ENCODE measurements at places on chromosomes 3 and 15. TPM values are rescaled to one million over a fixed set of nuclear protein-coding genes. Genes with fewer than 3 reads are reported as not detected.

DNA sequence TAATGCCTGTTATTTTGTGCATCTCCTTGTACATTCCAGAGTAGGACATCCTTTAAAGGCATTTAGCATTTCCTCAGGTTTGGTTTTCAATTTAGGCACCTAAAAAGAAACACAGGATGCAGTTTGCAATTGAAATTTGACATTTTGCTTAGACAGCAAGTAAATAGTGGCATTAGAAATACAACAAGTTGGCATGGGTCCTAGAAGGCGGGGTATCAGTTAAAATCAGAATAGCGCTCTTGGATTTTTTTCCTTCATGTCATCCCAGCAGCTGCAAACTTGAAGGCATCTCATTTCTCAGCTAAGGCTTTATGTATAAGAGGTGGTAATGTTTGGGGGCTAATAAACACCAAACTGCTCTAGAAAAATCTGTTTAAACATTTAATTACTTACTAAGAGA is 47.5 kb upstream of the SKOR1 start:
- DNase-seq = no peak

DNA sequence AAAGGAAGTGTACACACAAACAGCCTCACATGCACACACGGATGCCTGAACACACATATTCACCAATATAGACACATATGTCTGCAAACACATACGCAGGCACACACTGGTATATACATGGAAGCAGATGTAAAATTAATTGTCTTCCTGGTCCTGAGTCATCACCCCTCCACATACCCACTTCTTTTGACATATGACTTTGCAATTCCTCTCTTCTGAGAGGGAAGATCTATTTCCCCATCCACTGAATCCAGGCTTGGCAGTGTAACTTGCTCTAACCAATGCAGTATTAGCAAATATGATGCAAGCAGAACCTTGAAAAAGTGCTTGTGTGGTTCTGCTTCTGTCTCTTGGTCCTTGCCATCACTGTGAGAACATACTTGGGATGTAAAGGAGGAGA is 76.8 kb upstream of the HRH1 start:
- DNase-seq = no peak

DNA sequence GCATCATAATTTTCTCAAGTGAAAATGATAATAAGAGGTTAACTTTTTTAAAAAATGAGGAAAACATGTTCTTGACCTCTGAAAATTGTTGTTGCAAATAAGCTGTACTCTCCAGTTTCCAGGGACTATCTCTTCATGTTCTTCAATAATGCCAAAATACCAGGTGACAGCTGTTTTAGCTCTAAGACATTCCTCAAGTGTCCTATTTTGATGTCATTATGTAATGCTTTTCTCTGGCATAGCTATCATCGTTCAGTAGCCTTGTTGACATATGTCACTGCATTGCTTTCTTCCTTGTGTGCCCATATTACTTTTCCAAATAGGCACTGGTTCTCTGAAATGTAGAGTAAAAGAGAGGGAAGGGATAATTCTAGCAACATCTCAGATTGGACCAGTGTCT is 5.7 kb upstream of the FILIP1L start:
- no peak for DNase-seq

AADAC gene
- 0.13 TPM for total RNA-seq

GRCh38 chr3:188578576-188579363 is 424.8 kb downstream of the LPP start:
- DNase-seq = no peak

DNA sequence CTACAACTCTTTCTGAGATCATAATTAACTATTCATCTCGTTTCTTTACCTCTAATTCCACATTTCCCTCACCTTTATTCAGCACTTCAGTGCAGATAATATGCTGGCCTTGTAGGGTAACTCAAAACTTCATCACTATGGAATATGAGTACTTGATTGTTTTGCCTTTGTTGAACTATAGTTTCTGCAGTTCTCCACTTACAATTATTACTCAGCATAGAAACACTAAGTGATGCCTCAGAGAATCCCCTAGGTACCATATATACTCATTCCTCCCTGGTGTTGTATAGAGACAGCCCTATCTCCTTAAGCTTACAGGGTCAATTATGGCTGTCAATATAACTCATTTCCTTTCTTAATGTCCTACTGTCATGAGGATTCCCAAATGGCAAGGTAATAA is 380.6 kb upstream of the RBMS3 start:
- DNase-seq = no peak

- no peak for DNase-seq
Measured at GRCh38 chr3:14812196-14812790, 6.5 kb upstream of the FGD5 start.

DNA sequence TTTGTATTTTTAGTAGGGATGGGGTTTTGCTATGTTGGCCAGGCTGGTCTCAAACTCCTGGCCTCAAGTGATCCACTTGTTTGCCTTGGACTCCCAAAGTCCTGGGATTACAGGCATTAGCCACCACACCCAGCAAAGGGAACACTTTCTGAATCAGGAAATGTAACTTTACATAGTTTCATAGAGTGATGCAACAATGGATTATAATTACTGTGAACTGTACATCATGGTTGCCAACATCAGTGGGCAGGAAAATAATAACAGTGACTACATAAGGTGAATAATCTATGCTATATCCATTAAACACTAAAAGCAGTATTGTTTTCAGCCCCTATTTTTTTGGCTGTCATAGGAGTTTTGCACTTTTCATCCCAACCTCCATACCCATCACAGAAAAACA is 5.0 kb upstream of the KPNA1 start:
- no peak for DNase-seq

DNA sequence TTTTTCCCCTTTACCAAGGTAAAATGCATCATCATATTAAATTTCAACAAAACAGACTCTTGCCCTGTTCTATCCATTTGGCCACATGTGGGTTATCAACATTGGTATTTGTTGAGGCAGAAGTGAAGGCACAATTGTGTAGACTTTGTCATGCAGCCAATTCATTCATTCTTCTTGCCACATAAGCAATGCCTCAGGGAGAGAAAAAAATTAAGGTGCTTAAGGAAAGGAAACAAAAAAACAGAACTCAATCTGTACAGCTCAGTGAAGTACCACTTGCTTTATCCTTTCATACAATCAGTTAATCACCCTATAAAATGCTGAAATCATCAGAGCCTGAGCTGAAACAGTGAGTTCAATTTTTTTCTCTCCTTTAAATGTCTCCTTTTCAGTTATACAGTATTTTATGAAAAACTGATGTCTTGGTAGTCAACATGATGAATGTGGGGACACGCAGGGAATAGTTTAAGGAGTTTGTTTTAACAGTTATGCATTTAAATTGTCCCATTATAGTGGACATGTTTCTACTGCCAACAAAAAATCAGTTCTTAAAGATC is 588.9 kb downstream of the MFSD1 start:
- no peak for DNase-seq

DNA sequence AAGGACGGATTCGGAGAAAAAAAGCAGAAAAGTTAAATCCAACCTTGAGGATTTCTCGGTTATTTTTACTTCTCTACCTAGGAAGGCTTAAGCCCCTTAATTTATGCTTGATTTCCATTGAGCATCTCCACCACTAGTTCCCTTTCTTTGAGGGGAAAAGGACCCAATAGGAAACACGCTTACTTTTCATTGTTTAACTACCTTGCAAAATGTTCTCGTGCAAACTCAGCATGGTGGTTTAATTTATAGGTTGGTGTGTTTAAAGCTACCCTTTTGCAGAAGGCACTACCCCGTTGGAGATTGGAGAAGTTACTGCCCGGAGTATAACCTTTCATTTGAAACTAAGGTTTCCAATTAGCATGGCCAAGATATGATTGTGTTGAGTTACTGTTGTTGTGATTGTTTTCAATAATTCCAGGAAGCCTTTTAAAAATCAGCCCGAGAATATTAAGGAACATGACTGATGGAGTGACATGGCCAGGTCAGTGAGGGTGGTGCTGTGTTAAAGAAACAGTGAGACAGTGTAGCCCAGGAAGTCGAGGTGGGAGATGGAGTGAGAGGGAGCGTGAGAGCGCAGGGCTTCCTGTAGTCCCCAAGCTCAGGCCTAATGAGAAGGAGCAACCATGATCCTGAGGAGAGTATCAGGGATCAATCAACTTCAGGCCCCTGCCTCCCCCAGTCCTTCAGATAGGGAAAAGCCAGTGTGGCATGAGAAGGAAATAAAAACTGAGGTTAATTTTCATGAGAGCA is 76.6 kb downstream of the AQP9 start:
- no peak for DNase-seq

- no peak for DNase-seq
Measured at GRCh38 chr15:67468416-67468815, 52.5 kb upstream of the C15orf61 start.

GRCh38 chr3:26099692-26100091 is 309.8 kb downstream of the OXSM start:
- no peak for DNase-seq

DNA sequence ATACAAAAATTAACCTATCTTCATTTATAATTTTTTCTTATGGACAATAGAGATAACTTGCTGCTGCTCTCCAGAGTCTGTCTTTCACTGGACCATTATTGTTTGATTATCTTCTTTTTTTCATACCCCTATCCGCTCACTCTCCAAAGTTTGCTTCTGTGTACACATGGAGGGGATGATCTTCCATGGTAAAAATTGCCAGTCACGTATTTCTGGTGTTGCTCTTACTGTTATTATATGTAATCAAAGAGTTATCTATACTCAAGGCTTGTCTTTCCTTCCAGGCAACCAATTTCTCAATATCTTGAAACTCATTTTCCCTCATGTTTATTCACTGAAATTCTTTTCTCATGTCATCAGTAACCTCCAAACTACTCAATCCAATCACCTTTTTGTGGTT is 817.8 kb upstream of the NECTIN3 start:
- no peak for DNase-seq

- no peak for DNase-seq
Measured at GRCh38 chr15:35567392-35567791, 21.4 kb upstream of the DPH6 start.

- no peak for DNase-seq
Measured at GRCh38 chr3:159910991-159911663, 77.5 kb upstream of the IL12A start.

GPR27 gene
- not detected for total RNA-seq

GRCh38 chr3:195173657-195174056 is 97.3 kb downstream of the XXYLT1 start:
- no peak for DNase-seq

HES1 gene
- total RNA-seq = 4.7 TPM

Data from GM12878 (cell line).